Heart right ventricle (tissue), 16 donors: ENCODE measurements at places on chromosomes 11 and 22. TPM values are rescaled to one million over a fixed set of nuclear protein-coding genes. Genes with fewer than 3 reads are reported as not detected.
A peak's percentile ranks its signal among the peaks of the same experiment; 100 is the strongest.

Gene SLC15A3
- 10.5 TPM for total RNA-seq

Gene CHST1
- total RNA-seq = 3.8 TPM

Gene OR4D5
- not detected for total RNA-seq

GRCh38 chr11:59999691-60000090 lies 17.3 kb upstream of the OOSP4B start:
- DNase-seq = no peak
- no peak overlapping the region for H3K27ac ChIP-seq
- no peaks in the 10 kb centered on the region for H3K27me3 ChIP-seq
- no peaks in the 10 kb centered on the region for H3K4me1 ChIP-seq
- H3K36me3 ChIP-seq = no peaks in the 10 kb centered on the region

GRCh38 chr22:27139935-27140511 lies 482.6 kb downstream of the MIAT start:
- DNase-seq = no peak
- no peaks in the 10 kb centered on the region for H3K36me3 ChIP-seq
- H3K27ac ChIP-seq = no peak overlapping the region

DNA sequence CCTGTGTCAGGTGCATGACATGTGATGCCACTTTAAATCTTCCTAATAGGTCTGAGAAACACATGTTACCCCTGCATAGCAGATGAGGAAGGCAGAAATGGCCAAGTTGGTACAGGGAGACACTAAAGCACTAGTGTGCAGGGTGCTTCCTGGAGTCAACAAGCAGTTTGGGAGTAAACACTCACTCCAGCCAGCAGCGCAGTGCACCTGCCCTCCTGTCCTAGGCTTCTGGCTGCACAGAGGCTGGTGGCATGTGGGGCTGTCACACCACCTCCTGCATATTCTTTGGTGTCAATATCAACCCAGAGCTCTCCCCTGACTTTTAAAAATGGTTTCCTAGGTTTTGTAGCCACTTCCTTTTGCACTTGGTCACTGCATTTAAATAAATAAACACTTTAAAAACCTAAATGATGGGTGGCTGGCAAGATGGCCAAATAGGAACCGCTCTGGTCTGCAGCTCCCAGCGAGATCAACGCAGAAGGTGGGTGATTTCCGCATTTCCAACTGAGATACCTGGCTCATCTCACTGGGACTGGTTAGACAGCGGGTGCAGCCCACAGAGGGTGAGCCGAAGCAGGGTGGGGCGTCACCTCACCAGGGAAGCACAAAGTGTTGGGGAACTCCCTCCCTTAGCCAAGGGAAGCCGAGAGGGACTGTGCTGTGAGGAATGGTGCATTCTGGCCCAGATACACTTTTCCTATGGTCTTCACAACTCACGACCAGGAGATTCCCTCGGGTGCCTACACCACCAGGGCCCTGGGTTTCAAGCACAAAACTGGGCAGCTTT lies 33.5 kb downstream of the GAB4 start:
- H3K4me1 ChIP-seq = no peaks in the 10 kb centered on the region
- H3K36me3 ChIP-seq = no peaks in the 10 kb centered on the region
- no peak overlapping the region for H3K4me3 ChIP-seq
- DNase-seq = no peak
- H3K27ac ChIP-seq = no peak overlapping the region
- H3K27me3 ChIP-seq = peaks cover 5% of the 10 kb centered on the region

DNA sequence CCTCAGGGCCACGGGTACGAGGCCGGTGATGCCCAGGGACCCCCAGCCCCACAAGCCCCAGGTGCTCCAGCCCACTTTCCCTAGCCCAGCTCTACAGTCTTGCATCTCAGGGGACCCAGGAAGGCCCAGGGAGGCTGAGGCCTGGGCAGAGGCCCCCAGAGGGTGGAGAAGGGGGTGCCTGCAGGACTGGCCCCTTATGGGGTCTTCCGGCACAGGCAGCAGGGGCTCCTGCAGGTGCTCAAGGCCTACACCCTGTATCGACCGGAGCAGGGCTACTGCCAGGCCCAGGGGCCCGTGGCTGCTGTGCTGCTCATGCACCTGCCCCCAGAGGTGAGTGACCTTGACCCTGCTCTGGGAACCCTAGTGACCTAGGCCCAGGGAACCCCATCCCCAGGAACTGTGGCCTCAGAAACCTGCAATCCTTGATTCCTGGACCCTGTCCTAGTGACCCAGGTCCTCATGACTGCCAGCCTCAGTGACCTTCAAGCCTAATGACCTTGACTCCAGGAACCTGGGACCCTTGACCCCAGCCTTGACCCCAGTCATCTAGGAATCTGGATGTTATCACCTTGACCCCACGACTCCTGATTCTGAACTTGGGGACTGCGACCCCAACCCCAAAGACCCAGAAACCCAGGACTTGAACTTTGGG lies 1.9 kb downstream of the TBC1D10C start:
- no peaks in the 10 kb centered on the region for H3K36me3 ChIP-seq
- H3K27ac ChIP-seq = no peak overlapping the region
- DNase-seq = no peak
- H3K4me3 ChIP-seq = no peak overlapping the region
- H3K27me3 ChIP-seq = no peaks in the 10 kb centered on the region
- H3K4me1 ChIP-seq = peaks cover 27% of the 10 kb centered on the region

Gene SCGB1D2
- 4.7 TPM for total RNA-seq

DNA sequence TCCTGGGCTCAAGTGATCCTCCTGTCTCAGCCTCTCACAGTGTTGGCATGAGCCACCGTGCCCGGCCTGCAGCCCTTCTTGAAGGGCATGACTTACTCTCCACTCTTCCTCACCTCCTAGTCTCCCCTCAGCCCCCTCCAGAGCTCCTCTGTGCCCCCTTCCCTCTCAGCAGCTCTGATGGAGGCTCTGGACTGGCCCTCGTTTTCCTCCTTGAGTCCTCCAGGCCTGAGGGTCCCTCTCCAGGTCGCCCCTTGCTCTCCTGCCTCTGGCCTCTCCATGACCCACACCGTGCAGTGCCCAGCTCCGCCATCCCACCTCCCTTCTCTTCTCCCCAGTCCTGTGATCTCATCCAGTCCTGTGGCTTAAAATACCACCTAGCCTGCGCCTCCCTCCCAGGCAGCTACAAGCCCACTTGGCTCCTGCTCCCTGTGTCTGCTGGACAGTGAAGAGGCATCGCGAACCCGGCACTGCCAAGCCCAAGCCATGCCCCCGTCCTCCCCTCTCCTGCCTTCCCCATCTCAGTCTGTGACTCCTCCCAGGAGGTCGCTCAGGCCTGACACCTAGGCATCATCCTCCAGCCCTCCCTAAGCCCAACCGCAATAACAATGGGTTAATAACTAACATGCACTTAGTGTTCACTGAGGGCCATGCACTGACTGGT lies 11.9 kb downstream of the KCNJ4 start:
- H3K4me3 ChIP-seq = no peak overlapping the region
- H3K27ac ChIP-seq = peak overlapping the region; percentile 85
- H3K36me3 ChIP-seq = no peaks in the 10 kb centered on the region
- no peaks in the 10 kb centered on the region for H3K27me3 ChIP-seq
- peaks cover 17% of the 10 kb centered on the region for H3K4me1 ChIP-seq

DNA sequence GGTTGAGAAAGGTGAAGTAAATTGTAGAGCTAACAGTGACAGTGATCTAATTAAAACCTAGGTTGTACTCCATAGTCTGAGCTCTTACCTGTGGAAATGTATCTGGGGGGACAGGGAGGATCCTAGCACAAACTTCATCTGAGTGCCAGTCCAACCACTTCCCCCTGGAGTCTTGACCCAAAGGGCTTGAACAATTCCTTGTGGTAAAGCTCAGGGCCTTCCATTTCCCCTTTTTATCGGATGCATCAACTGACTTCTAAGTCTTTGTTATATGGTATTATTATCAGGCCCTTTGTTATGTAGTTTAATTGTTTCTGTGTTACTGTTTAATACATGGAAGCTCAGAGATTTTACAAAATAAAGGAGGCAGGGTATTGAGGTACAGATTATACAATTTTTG lies 140.2 kb upstream of the SESN3 start:
- H3K27ac ChIP-seq = no peak overlapping the region
- H3K4me1 ChIP-seq = no peaks in the 10 kb centered on the region
- no peak overlapping the region for H3K4me3 ChIP-seq
- no peak for DNase-seq
- H3K36me3 ChIP-seq = no peaks in the 10 kb centered on the region
- no peaks in the 10 kb centered on the region for H3K27me3 ChIP-seq

Gene UBQLN3
- not detected for total RNA-seq

GRCh38 chr11:12061851-12062560 lies 48.4 kb upstream of the MICAL2 start:
- no peak for DNase-seq
- H3K27me3 ChIP-seq = no peaks in the 10 kb centered on the region
- peaks cover 10% of the 10 kb centered on the region for H3K4me1 ChIP-seq

Gene CAPRIN1
- total RNA-seq = 119 TPM

- DNase-seq = no peak
- peaks cover 13% of the 10 kb centered on the region for H3K4me1 ChIP-seq
- H3K4me3 ChIP-seq = no peak overlapping the region
- H3K36me3 ChIP-seq = peaks cover 46% of the 10 kb centered on the region
- no peaks in the 10 kb centered on the region for H3K27me3 ChIP-seq
These were observed 4.5 kb downstream of the GSTP1 start for GRCh38 chr11:67588136-67588503.

Gene C1QTNF5
- 25.1 TPM for total RNA-seq

DNA sequence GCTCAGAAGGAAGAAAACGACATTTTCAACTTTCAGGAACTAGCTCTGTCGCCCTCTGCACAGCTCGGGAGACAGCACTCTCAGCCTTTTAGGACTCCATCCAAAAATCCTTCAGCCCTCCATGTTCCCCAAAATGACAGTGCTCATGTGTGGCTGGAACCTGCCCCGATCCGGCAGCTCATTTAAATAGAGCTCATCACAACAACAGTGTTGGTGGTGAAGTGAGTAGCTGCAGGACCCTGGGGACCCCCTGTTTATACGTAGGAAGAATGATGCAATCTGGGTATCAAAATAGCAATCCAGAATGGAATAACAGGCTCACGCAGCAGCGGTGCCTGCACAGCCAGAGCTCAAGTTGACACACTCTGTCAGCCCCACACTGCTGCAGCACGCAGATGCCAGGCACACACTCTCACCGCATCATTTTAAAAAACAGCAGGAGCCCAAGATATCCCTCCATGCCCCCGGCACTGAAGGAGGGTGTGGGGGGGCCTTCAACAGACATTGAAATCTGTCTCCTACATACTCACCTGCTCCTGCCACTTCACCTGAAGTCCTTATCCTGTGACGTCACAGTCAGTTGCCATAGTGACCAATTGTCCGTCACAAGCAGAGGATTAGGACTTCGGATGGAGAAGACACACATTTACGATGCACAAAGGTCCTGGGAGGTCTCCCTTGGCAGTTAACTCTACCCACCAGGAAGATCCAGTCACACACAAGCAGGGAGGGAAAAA lies 24.0 kb downstream of the TRIM66 start:
- no peak overlapping the region for H3K27ac ChIP-seq
- H3K36me3 ChIP-seq = no peaks in the 10 kb centered on the region
- H3K4me1 ChIP-seq = no peaks in the 10 kb centered on the region
- no peaks in the 10 kb centered on the region for H3K27me3 ChIP-seq
